ENCODE measurements at places on chromosomes 11 and 22.

GRCh38 chr11:119531056-119531455, 108.1 kb upstream of the THY1 start:
- DNase-seq, result no peak

GRCh38 chr22:44304354-44304753, 8.4 kb downstream of the SHISAL1 start:
- no peak for DNase-seq

DNA sequence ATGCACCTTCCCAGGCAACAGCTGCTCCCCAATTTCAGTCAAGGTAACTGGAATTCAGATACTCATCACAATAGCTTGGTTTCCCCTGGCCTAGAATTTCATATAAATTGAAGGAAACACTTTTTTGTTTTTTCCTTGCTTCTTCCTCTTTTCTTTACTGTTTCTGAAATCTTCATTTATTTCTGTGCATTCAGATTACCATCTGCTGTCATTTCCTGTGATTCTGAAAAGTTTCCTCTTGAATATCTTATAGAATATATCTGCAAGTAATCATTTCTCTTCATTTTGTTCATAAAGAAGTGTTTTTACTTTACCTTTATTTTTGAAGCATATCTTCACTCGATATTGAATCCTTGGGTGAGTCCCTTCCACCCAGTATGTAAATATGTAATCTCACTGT, 85.3 kb downstream of the GAB4 start:
- DNase-seq, result no peak

- DNase-seq, result no peak
These were observed 6.8 kb downstream of the TOLLIP start for GRCh38 chr11:1302461-1303125.

DNA sequence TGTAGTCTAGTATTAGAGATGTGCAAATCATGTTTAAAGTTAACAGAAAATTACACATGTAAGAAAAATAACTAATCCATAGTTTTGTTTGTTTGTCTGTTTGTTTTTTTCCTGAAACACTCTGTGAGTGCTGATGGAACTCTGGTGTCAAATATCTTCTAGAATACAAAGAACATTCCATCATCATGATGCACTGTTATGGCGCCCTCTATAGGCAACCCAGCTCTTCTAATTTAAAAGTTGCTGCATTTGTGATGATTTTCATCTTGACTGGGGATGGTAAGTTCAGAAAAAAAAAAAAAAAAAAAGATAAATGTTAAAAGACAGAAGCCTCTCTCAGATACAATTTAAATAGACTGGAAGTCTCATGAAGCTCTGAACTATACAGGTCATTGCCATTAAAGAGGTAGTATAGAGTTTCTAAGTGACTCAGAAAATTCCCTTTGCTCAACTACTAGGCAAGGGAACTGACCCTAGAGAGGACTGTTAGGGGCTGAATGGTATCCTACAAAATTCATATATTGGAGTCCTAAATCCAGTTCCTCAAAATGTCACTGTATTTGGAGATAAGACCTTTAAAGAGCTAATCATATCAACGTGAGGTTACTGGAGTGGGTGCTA, 597.2 kb upstream of the ANO3 start:
- no peak for DNase-seq

- no peak for DNase-seq
These were observed 238.4 kb upstream of the CTSC start for GRCh38 chr11:88575916-88576315.

GRCh38 chr11:67450796-67451657, 1.5 kb downstream of the GPR152 start:
- DNase-seq, result no peak

- no peak for DNase-seq
These were observed 25.7 kb downstream of the CASP5 start for GRCh38 chr11:104997288-104997687.

DNA sequence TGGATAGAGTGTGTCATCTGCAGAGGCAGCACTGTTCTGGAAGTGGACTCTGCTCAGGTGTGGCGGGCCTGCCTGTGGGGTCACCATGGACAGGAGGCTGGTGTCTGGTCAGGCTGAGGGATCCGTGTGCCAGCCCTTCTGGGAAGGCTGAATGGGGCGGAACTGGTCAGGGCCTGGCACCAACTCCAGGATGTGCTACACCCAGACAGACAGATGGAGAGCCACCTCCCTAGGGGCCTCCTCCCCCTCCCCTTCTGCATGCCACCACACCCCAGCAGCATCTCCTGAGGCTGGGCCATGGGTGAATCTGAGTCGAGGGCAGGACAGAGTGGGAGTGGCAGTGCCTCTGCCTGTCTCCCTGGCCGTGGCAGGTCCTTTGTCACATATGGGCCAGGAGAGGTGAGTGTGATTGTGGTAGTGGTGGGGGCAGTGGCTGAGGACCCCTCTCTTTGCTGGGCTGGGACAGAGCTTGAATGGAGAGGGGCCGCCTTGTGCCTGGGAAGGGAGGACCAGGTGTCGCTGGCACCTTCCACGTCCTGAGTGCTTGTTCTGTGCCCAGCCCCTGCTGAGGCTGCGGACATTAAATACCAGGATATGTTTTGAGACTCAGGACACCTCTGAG, 29.1 kb downstream of the ST3GAL4 start:
- no peak for DNase-seq

DNA sequence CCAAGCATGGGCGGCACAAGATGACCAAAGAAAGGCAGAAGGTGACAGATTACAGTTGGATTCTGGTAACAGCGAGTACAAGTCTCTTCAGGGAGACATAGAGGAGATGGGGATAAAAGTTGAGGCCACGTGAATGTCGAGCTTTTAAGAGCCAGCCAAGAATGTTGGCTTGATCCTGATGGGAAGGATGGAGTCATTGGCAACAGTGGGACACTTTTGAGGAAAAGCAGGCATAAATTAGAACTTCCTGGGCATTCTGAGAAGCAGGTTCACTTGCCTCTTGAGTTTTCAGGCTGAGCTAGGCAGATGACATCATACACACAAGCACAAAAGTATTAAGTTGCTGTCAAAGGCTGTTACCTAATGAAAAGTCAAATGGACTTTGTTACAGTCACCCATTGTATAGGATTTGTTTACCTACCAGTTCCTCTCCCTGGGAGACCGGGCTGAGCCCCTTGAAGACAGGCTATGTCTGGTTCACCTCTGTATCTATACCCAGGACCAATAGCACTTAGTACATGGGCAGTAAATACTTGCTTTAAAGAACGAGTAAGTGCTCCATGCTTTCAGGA, 41.1 kb downstream of the TNRC6B start:
- no peak for DNase-seq

DNA sequence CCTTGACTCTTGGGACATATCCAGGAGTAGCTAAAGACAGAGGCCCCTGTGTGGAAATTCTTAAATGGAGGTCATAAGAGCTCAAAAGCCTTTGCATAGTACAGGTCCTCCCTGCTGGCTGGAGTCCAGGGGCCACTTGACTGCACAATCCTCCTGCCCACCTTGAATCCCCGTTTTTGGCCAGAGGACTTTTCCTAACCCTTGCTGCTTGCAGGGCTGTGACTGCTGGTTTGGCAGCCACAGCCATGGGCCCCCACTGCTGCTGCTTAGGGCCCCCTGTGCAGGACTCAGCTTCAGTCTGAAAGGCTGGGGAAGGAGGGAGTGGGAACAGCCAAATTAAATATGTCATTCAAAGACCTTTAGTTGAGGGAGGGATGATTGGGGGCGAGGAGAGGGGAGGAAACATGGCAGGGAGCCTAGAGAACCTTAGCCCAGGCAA, 33.4 kb downstream of the ARHGAP1 start:
- DNase-seq, result no peak

DNA sequence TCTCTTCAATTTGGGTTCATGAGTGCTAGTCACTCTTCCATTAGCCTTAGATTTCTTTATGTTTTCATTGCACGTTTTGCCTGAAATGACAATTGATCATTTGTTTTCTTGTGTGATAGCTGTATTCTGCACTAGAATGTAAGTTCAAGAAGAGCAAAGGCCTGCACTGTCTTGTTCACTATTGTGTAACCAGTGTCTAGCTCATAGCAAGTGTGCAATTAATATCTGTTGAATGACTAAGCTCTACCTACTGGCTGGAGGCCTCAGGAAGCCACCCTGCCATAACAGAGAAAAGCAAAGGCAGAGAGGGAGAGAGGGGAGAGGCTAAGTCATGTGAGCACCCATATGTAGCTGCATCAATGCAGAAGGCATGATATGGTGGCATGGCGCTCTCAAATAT, 292.8 kb upstream of the SYN3 start:
- DNase-seq, result no peak

GRCh38 chr22:44777364-44777755, 25.0 kb downstream of the ARHGAP8 start:
- no peak for DNase-seq

- no peak for DNase-seq
These were observed 71.3 kb downstream of the ATXN10 start for GRCh38 chr22:45742866-45743450.

DNA sequence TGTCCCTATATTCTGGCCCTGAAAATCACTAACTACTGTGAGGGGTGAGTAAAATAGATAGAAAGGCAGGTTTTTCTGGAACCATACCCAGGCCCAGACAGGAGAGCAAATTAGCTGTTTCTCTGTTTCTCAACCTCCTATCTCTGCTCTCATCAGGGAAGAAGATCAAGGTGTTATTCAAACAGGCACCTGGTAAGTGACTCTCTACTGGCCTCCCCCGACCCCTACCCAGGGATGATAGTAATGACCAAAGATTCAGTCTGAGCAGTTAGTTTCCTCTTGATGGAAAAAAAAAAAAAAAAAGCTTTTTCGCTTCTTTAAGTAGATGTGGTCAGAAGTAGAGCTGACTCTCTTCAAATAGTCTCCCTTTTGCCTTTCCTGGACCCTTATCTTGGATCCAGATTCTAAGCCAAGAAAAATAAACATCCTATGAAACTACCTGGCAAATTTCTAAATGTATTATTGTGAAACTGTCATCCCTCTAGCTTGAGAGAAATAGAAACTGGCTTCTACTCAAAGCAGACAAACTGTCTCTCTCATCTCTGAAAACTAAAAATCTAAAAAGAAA, 9.9 kb downstream of the LRRC4C start:
- DNase-seq, result no peak

DNA sequence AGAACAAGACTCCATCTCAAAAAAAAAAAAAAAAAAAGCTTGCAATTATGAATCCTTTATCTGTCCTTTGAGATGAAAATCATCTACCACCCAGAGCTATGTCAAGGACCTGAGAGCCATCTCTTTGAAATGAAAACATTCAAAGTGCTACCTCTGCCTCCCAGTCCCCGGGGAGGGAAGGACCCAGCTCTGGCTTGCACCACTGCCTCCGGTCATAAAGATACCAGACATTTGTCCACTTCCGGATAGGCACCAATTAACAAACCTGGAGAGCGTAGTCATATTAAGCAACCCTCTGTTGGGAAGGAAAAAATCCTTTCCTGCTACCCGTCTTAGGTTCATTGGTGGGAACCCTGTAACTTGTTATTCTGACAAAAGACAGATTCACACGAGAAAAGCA, 98.6 kb downstream of the ARHGAP8 start:
- no peak for DNase-seq

DNA sequence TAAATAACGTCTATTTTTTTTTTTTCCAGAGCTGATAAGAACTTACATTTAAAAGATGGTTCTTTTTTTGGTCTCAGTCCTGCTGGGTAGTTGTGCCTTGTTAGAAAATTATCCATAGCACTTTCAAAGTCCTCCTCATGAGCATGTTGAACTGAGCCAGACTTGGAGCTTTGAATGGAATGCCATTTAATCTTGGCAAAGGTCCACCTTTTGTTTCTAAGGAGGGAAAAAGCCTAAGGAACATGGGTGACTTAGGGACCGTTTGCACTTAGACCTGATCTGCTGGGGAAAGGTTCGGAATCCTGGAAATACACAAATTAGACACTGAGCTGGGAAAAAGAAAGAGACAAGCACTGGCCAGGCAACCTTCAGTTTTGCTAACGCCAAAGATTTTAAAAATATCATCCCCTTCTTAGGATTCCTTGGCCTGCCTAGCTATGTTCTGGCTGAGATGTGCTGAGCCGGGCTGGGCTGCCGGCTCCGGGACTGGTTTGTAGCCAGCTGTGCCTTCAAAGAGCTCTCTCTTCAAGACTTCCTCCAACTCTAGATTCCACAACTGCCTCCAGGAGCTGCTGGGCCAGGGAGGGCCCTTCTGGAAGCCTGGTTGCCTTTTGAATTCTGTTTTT, 67.4 kb downstream of the ENDOD1 start:
- DNase-seq, result no peak

- DNase-seq, result no peak
These were observed 146.0 kb downstream of the OPCML start for GRCh38 chr11:133386262-133386661.

DNA sequence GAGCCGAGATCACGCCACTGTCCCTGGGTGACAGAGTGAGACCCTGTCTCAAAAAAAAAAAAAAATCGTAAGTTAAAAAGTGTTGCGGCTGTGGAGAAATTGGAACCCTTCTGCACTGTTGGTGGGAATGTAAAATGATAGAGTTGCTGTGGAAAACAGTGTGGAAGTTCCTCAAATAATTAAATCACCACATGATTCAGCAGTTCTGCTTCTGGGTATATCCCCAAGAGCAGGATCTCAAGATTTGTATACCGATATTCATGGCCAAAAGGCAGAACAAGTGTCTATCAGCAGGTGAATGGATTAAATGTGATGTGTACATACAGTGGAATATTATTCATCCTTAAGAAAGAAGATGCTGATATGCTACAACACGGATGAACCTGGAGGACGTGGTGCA, 3.8 kb downstream of the SELENOO start:
- DNase-seq, result no peak

GRCh38 chr22:17829695-17830042, 55.4 kb upstream of the BID start:
- no peak for DNase-seq

DNA sequence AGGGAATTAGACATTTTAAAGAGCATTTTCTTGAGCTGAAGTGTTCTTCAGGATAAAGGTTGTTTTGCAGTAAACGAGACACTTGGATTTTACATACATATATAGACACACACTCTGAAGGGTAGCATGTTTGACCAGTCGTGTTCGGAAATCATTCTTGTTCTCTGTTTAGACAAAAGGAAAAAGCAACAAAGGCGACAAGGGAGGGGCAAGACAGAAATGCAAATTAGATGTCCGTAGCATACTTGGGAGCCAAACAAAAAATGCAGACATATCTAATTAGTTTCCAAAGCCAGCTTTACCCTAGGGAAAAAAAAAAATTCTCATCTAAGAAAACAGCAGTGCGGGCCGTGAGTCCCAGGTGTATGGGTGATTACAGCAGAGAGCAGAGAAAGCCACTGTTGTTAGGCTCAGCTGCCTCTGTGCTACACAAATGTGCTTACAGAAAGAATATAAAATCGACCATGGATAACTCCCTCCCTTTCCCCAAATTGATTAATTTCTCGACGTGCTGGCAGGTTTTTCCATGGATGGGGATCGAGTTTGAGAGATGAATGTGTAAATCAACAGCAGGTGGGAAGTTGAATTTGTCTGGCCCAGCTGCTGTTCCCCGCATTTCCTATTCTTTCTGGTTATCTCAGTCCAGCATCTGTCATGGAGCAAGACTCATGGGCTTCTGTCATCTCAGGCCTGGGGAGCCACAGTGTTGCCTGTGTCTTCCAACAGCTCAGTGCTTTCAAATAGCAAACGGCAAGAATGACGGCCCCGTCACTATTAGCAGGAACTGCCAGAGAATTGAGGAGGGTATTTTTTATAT, 176.5 kb upstream of the TTC12 start:
- DNase-seq, result no peak

- DNase-seq, result no peak
These were observed 110.6 kb downstream of the JRKL start for GRCh38 chr11:96500440-96500839.

GRCh38 chr11:63877658-63878241, 38.8 kb downstream of the MARK2 start:
- DNase-seq, result no peak

Data from cerebellar nuclear complex (tissue), 1 donor.